Purkinje cell (primary cell): ENCODE measurements at places on chromosomes 3 and 15. TPM values are rescaled to one million over a fixed set of nuclear protein-coding genes. Genes with fewer than 3 reads are reported as not detected.

Gene CA12
- 87.1 and 111 TPM in 2 replicates for polyA plus RNA-seq

Gene IRAK2
- 0.20 and 0.55 TPM in 2 replicates for polyA plus RNA-seq

Gene MINDY4B
- polyA plus RNA-seq, result not detected in 2 replicates

Gene SAXO2
- 5.5 and 6.4 TPM in 2 replicates for polyA plus RNA-seq

Gene SH2D7
- polyA plus RNA-seq, result not detected in 2 replicates

Gene PLAAT1
- polyA plus RNA-seq, result 1.6 and 8.3 TPM in 2 replicates

Gene CPEB1
- polyA plus RNA-seq, result 49.0 and 55.0 TPM in 2 replicates

Gene STRIT1
- not detected in 2 replicates for polyA plus RNA-seq

Gene SYNPR
- 8.6 and 36.9 TPM in 2 replicates for polyA plus RNA-seq

Gene C3orf70
- 4.6 and 5.6 TPM in 2 replicates for polyA plus RNA-seq

Gene ZIC1
- polyA plus RNA-seq, result 16.1 and 33.6 TPM in 2 replicates

Gene CLEC3B
- polyA plus RNA-seq, result not detected in 2 replicates

Gene STXBP5L
- polyA plus RNA-seq, result 5.6 and 13.7 TPM in 2 replicates

Gene TMEM45A
- 0.12 and 0.13 TPM in 2 replicates for polyA plus RNA-seq

Gene AP3B2
- polyA plus RNA-seq, result 96.5 and 115 TPM in 2 replicates

Gene PLA2G4D
- 0.35 and 1.7 TPM in 2 replicates for polyA plus RNA-seq

Gene CDC25A
- 0.69 and 0.94 TPM in 2 replicates for polyA plus RNA-seq

Gene CFAP91
- 10.5 and 17.1 TPM in 2 replicates for polyA plus RNA-seq

Gene SPTBN5
- 0.79 and 1.4 TPM in 2 replicates for polyA plus RNA-seq

Gene CDCP1
- polyA plus RNA-seq, result 0.09 TPM in 1 of 2 replicates, not detected in the other

Gene GOLGA8Q
- polyA plus RNA-seq, result not detected in 2 replicates

Gene SLC49A4
- 37.0 and 49.3 TPM in 2 replicates for polyA plus RNA-seq

Gene CPA3
- not detected in 2 replicates for polyA plus RNA-seq

Gene ITIH1
- not detected in 2 replicates for polyA plus RNA-seq

Gene HEXA
- 58.9 and 72.4 TPM in 2 replicates for polyA plus RNA-seq

Gene ANKRD63
- not detected in 2 replicates for polyA plus RNA-seq

Gene NUP210
- 0.90 and 4.2 TPM in 2 replicates for polyA plus RNA-seq

Gene SERPINI2
- 0.44 and 5.8 TPM in 2 replicates for polyA plus RNA-seq

Gene FGF7
- polyA plus RNA-seq, result 0.94 and 2.0 TPM in 2 replicates

Gene NOX5
- 0.05 TPM in 1 of 2 replicates, not detected in the other for polyA plus RNA-seq

Gene CADPS
- 72.5 and 134 TPM in 2 replicates for polyA plus RNA-seq

Gene GOLGA6L4
- 3.4 and 3.5 TPM in 2 replicates for polyA plus RNA-seq

Gene HIGD2B
- polyA plus RNA-seq, result not detected in 2 replicates

Gene OR5K2
- polyA plus RNA-seq, result not detected in 2 replicates

Gene GOLGA6A
- polyA plus RNA-seq, result not detected in 2 replicates

Gene TP63
- not detected in 2 replicates for polyA plus RNA-seq

Gene ZNF385D
- 179 and 191 TPM in 2 replicates for polyA plus RNA-seq

Gene RPS17
- 540 and 566 TPM in 2 replicates for polyA plus RNA-seq

Gene DPPA4
- polyA plus RNA-seq, result not detected in 2 replicates

Gene BNC1
- not detected in 2 replicates for polyA plus RNA-seq

Gene SLC28A1
- polyA plus RNA-seq, result not detected in 2 replicates

Gene ASB7
- 2.4 and 5.6 TPM in 2 replicates for polyA plus RNA-seq

Gene CCDC54
- polyA plus RNA-seq, result not detected in 2 replicates

Gene SNX22
- 1.1 and 1.7 TPM in 2 replicates for polyA plus RNA-seq

Gene CELSR3
- polyA plus RNA-seq, result 0.59 and 1.1 TPM in 2 replicates

Gene C3orf80
- polyA plus RNA-seq, result 11.7 and 14.2 TPM in 2 replicates
